ENCODE measurements at places on chromosomes 11 and 22.

DNA sequence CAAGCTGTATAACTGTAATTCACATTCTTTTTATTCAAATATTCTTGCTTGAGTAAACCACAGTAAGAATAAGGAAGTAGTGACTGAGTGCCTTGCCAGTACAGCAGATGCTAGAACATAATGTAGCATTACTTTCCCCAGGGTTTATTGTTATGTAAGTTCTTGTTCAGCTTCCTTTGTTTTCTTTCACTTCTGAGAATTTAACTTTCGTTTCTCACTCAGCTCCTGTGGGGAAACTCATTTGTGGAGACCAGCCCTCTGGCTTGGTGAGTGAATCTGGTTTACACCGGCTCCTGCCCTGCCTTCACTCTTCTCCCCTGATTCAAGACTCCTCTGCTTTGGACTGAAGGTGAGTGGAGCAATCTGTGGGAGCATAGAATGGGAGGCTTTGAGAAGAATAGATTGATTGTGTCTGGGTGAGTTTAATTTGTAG lies at the start of gene TRIM22:
Gene TRIM22, plus strand, starts transcription at position 240 of the 433 bp plus-strand sequence. CDS start 6,443 bp downstream, outside the sequence.
- peak; percentile 29 for DNase-seq

- no peak for DNase-seq
These were observed 74.6 kb upstream of the TEAD1 start for GRCh38 chr11:12599408-12600143.

DNA sequence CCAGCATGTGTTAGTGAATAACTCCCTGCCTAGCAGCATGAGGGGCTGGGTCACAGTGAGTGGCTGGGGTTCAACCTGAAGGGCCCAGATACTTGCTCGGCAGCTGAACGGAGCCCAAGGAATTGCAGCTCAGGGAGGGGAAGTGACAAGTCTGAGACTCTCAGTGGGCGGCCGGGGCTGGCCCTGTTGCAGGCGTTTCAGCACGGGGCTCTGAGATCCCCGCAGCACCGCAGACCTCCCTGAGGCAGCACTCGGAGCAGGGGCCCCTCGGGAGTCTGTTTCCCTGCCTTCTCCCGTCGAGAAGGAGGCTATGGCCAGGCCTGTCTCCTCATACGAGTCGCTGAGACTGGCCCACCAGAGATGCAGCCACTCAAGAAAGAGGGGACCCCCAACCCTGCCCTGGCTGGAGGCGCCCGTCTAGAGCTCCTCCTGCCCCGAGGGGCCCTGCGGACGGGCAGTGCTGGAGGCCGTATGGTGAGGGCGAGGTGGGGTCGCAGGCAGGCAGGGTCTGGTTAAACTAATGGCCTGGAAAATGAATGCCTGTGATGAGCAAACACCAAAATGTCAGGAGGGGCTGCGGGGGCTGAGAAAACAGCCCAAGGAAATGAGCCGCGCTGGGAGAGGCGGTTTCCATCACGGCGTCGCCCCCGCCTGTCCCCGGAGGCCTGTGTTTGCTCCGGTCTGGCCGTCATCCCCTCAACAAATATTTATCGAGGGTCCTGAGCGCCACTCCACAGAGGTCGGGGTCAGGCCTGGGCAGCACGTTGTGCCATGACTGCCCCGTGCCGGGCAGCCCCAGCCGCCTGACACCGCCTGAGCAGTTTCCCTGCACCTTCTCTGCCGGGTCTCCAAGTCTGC lies 9.3 kb downstream of the TSSC4 start:
- no peak for DNase-seq

DNA sequence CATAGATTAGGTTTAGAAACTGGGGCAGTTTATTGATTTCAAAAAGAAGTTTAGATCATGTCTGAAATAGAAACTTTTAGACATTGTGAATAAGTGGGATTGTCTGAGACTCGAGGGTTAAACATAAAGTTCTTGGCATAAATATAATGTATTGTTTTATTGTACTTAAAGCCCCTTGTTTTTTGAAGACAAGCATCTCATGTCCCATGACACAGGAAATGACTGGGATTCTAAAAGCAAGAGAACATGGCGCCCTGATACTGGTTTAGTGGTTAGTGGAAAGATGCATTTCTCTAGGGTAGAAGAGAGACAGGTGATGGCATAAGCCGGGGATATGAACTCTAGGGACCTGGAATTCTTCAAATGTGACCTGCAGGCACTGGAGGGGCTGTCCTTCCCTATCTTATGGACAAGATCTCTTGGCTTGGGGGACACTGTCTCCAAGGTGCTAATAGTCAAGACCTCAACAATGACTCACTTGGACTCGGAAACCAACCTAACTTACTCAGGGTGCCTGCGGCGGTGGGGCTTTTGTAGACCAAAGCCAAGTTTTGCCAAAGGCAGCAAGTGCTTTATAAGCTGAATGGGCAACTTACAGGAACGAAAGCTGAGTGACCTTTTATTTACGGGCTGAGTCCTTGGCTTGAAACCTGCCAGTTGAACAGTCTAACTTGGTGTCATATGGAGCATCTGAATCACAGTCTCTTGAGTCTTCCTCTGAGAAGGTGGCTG lies 48.2 kb downstream of the UBASH3B start:
- DNase-seq: no peak

DNA sequence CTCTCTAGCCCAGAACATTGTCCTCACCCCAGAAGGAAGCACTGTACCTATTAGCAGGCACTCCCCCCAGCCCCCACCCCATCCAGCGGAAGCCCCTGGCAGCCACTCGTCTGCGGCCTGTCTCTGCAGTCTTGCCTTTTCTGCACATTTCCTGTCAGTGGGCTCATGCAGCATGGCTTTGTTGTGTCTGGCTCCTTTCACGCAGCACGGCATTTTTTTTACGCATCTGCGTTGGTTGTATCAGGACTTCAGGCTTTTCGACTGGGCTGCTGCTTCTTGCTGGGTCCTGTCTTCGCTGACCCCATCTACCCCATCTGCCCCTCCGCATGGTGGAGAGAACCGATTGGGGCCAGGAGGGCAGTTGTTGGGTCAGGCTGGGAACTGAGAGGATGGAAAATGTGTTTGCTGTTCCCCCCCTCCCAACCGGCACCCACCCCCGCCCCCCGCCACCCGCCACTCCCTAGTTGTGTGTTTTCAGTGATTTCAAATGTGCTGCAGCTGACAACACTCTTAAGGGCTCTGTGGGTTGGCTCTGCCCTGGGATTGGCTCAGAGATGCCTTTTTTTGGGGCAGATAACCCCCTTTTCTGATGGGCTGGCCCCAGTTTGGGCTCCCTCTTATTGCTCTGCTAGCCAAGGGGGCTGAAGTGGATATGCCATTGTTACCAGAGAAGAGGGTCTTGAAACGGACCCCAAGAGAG lies 110.0 kb downstream of the KIAA1671 start:
- no peak for DNase-seq

GRCh38 chr11:116513894-116514293 lies 258.9 kb downstream of the BUD13 start:
- DNase-seq: no peak

DNA sequence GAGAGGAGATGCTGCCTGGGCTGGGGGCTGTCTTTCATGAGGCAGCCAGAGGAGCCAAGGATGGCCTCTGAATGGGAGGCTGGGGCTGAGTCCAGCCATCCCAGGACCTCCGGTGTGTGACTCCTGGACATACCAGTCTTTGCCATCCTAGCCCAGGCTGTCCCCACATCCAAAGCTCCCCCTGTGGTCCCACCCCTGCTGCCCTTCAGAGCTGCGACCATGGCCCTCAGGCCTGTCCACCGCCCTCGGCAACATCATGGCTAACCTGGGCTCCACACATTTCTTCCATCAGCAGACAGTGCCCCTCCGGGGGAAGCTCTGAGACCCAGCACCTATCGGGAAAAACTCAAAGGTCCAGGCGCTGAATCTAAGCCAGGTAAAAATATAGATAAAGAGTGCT lies 324.4 kb downstream of the MN1 start:
- DNase-seq: no peak

GRCh38 chr11:409008-409599 lies 5.7 kb downstream of the SIGIRR start:
- DNase-seq: no peak

DNA sequence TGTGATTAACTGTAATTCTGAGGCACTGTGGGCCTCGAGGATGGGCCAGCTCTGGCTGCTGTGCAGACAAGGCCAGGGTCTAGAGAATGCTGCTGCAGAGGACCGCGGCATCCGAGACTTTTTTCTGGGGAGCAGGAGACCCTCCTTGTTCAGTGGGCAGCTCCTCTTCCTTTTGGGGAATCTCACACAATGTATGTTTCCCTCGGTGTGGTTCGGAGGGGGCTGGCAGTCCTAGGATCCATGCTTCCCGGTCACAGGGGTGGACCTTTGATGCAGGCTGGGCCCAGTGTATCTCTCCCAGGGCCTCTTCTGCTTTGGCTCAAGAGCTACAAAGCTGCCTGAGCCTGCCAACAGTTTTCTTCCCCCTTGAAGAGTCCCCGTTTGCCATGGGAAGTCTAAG lies 31.5 kb downstream of the MYEOV start:
- DNase-seq: no peak

DNA sequence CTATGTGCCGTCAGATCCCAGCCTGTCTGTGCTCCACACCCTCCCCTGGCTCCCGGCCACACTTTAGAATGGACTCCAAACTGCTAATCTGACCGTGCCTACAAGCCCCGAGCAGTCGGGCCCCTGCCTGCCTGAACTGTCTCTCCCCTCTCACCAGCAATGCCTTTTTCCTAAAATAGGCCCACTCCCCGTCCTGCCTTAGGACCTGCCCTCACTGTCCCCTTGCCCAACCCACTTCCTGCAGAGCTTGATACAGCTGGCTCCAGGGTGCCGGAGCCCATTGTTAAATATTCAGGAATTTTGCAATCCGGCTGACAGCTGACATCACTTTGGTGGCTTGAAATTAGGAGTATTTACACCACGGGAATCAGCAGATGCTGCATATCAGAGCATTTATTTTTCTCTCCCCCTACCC lies 21.4 kb downstream of the MN1 start:
- no peak for DNase-seq

GRCh38 chr22:29253561-29254285 lies 14.1 kb downstream of the RHBDD3 start:
- no peak for DNase-seq

- DNase-seq: peak; percentile 42
These were observed 66.0 kb upstream of the FTH1 start for GRCh38 chr11:62033191-62034035.

- DNase-seq: no peak
These were observed 99.3 kb upstream of the LDLRAD3 start for GRCh38 chr11:35844579-35844978.

DNA sequence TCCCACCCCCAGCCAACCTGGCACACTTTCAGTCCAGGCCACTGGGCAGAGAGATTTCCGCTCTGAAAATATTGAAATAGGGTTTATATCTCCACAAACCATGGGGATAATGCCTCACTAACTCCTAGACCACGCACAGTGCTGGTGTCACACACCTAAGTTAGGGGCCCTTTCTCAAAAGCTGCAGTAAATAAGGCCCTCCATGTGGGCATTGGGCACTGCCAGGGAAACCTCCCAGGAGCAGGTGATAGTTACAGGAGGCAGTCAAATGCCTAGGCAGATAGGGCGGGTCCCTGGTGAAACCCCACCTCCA lies 3.1 kb upstream of the IL10RA start:
- DNase-seq: no peak

GRCh38 chr22:44379817-44380755 lies 67.3 kb upstream of the SHISAL1 start:
- DNase-seq: no peak

- no peak for DNase-seq
These were observed 23.7 kb downstream of the SCN4B start for GRCh38 chr11:118128721-118129470.

GRCh38 chr11:88352139-88352538 lies 14.6 kb upstream of the CTSC start:
- DNase-seq: no peak

DNA sequence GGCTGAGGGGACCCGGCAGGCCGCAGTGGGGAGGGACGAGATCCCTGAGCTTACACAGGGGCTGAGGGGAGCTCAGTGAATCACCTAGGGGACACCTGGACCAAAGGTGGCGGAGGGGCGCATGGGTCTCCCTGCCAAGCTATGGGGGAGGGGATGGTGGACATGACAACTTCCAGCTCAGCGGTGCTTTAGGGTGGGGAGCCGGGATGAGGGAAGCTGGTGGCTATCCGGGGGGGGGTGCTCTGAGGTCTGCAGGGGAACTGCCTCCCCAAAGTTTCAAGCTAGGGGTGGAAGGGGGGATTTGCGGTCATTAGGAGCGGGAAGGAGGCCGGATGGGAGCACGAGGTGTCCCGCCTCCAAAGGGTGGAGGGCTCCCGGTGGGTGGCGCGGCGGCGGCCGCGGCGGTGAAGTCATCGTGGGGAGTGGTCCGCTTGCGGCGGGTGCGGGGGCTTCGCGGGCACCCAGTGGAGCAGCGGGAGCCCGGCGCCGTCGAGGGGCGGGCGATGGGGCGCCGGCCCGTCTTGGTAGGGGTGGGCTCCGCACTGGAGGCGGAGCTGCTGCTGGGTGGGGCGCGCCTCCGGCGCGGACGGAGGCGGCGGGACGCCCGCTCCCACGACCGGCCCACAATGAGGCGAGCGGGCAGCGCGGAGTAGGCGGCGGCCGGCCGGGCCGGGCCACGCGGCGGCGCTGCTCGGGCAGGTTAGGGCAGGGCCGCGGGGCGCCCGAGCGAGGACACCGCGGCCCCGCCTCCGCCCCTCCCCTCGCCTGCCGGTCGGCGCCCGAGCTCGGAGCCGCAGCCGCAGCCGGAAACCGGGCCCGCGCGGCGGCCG lies at the start of gene MICALL1:
Gene MICALL1, plus strand, starts transcription at position 764 of the 830 bp plus-strand sequence. CDS start 126 bp downstream, outside the sequence.
- DNase-seq: peak; percentile 54

DNA sequence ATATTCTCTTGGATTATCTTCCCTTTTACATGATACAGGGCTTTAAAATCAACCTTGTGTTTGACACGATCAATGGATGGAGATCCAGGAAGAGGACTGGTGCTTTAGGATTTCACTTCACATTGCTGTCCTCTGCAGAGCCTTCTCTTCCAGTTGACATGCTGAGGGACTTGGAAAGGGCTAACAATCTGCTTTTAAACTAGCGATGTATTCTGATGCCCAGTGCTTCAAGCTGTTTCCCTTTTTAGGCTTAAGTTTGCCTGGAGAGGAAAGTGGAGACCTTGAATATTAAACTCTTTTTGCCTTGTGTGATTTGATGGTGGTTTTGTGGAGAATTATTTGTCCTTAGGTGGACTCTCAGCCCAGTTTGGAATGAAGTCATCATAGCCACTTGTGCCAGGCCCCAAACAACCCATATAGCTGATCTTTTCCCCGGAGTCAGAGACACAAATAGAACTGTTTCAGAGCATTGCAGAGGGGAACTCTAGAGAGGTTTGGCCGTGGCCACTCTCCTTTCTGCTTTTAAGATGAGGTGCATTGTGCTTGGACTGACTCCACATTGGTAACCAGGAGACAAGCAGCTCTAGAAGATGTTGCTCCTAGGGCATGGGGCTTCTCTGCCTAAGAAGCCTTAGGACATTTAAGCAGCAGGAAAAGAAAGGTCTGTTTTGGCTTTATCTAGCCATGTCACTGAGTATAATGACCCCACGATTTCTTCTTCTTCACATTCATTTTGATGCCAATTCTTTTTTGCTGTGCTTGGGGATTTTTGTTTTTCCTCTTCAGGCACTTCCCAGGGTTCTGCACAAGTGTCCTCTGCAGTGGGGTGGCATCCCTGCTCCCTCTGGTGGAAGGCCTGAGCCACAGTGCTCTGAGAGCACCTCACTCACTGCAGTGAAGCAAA lies 152.8 kb downstream of the NCAM1 start:
- no peak for DNase-seq

GRCh38 chr11:118057251-118058145 lies 19.4 kb upstream of the TMPRSS4 start:
- no peak for DNase-seq
